Activated naive CD4-positive, alpha-beta T cell (primary cell): ENCODE measurements at places on chromosomes 11 and 22.

DNA sequence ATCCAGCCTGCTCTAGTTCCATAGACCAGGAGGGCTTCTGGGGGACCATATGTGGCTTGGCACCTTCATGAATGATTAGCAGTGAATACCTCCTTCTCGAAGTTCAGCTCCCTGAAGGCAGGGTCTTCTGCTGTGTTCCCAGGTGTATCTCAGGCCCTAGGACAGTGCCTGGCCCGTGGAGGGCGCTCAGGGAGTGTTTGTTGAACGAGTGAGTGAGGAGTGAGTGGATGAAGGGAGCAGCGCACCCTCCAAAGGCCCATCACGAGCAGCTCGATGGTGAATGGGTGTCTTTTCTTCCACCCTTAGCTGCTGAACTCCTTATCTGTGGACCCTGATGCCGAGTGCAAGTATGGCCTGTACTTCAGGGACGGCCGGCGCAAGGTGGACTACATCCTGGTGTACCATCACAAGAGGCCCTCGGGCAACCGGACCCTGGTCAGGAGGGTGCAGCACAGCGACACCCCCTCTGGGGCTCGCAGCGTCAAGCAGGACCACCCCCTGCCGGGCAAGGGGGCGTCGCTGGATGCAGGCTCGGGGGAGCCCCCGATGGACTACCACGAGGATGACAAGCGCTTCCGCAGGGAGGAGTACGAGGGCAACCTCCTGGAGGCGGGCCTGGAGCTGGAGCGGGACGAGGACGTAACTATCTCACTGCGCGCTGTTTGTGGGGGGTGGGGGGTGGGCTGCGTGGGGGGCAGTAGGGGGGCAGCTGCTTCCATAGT, 9.5 kb downstream of the ANO1 start:
- DNase-seq: no peak

DNA sequence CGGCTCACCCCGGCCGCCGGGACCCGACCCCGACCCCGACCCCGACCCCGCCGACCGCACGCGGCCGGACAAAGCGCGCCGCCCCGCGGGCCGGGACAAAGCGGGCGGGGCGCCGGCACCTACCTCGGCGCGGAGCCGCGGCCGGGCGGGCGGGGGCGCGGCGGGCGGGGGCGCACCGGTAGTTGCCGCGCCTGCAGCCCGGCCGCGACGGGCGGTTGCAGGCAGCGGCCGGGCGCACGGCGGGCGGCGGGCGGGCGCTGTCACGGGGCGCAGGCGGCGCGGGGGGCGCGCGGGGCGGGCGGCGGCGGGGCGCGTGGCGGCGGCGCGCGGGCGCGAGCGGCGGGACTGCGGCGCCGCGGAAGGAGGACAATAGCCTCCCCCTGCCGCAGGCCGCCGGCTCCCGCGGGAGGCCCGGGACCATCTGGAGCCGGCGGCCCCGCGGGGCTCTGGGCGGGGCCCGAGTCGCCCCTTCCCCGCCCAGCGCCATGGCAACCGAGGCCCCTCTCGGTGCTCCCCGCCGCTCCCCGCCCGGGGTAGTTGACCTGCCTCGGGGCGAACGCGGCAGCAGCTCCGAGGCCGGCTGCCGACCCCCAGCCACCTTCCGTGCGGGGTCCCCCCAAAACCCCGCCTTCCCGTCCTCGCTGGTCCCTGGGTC, 851 bp downstream of the SPTBN2 start:
- no peak for DNase-seq

- DNase-seq: no peak
Observed at GRCh38 chr11:37422511-37422910, 824.5 kb upstream of the RAG2 start.

DNA sequence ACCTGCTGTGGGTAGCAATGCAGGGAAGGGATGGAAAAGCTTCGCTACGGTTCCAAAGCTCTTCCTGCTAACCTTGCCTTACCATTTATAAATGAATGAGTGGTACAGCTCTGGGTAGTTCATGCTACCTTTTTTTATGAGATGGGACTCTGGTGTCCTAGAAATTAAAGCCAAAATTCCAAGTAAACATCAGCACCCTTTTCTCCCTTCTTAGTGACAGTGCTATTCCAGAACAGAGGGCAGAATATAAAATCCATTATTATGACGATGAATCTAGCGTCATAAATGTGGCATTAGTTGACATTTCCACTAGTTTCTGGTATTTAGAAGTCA, 447 bp upstream of the SVIP start:
- no peak for DNase-seq

GRCh38 chr11:64675450-64676260, 47.3 kb downstream of the NRXN2 start:
- DNase-seq: no peak

GRCh38 chr11:100791860-100792259, 104.8 kb downstream of the ARHGAP42 start:
- DNase-seq: no peak

DNA sequence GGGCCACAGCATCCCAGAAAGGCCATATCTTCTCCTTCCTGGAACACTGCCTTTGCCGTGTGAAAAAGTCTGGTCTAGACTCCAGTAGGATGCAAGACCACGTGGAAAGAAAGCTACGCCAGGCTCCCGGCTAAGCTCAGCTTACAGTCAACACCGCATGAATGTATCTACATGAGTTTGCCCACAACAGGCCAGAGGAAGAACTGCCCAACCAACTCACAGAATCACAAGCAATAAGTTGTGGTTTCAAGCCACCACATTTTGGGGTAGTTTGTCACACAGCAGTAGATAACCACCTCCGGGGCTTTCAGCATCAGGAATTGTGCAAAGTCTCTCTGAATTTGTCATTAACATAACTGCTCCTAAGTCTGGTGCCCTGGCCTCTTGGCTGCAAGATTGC, 27.3 kb downstream of the HSPA8 start:
- DNase-seq: no peak

DNA sequence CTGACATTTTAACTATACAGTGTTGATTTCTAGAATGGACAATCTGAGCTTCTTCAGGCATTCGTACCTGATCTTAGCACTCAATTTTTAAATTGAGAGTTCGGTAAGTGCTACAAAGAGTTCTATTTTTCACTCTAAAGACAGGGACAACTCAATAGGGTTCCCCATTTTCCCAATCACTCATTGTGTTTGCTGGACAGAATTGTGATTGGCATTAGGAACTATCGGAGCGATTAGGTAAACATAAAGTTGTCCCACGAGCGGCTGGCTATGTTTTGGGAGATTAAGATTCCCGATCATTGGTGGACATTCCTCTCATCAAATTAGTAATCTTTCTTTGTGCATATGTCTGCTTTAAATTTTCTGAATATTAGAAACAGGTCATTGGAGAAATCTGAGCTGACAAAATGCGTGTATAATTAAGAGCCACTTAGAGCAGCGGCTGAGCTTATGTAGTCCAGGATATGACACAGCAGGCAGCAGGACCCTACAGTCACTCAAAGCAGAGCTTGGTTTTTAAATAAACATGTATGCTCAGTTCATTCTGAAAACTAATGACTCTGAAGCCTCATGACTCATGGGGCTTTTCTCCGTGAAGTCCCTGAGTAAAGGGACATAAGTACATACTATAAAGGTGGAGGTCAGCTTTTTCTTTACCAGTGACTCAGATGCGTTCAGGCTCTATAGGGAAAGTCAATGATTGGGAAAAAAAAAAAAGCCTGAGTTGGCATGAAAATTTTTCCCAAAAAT, 109.4 kb downstream of the GRIA4 start:
- DNase-seq: no peak

- no peak for DNase-seq
Observed at GRCh38 chr11:124442442-124442841, 3.1 kb downstream of the OR8B8 start.

GRCh38 chr11:16382638-16383380, 26.5 kb upstream of the SOX6 start:
- DNase-seq: no peak

DNA sequence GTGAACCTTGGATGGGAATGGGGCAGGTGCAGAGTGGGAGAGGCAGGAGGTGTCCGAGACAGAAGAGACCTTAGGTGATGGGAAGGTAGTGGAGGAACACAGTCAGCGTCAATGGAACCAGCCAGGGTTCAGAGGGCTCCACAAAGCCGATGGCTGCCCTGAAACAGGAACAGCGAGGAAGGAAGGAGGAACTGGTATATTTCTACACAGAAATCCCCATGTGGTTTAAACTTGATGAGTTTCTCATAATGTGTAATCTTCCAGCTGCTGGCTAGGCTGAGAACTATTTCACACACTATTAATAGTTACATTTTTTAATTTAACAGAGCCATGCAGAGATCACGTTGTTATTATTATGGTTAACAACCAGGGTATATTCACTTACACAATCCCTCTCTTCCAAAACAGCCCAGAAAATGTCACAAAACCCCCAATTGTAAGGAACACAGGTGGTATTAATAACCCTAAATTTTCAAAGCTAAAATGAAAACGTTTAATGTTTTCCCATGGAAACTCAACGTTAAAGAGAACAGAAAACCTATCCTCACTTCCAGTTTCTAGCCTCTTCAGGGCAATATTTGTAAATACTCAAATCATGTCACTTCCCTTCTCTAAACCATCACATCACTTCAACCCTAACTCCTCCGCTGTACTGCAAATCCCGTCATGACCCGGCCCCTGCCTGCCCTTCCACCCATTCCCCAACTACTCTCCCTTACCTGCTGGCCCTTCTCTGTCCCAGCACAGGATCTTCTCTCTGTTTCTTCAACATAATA, 74.5 kb upstream of the ARFGAP3 start:
- no peak for DNase-seq
